ENCODE measurements at places on chromosomes 2 and 18. TPM values are rescaled to one million over a fixed set of nuclear protein-coding genes. Genes with fewer than 3 reads are reported as not detected.

DNA sequence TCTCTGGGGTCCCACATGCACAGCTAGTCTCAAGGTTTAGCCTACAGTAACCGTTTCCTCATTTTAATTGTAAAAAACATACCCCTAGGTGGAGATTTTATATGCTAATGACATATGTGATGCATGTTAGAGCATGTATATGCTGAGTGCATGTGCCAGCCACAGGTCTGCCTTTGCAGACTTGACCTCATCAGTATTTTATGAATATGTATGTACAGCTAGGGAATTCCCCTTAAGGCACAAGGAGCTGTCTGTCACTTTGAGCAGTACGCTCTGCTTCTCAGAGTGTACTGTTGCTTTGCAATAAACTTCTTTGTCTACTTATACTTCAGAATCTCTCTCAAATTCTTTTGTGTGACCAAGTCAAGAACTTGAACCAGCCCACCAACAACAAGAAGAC lies 131.2 kb upstream of the ERBB4 start:
- DNase-seq, result no peak

Gene ERICH2
- total RNA-seq, result not detected

GRCh38 chr2:14756981-14757657 lies 124.6 kb downstream of the LRATD1 start:
- no peak for DNase-seq

- DNase-seq, result no peak
These were observed 184.0 kb downstream of the KCNE4 start for GRCh38 chr2:223235986-223236385.

GRCh38 chr18:63339920-63340484 lies 20.4 kb upstream of the BCL2 start:
- DNase-seq, result peak; percentile 45

- no peak for DNase-seq
These were observed 274.7 kb downstream of the ZNF521 start for GRCh38 chr18:25077038-25077943.

Gene SULT1C4
- total RNA-seq, result not detected

Gene BCL11A
- 167 TPM for total RNA-seq

- no peak for DNase-seq
These were observed 25.7 kb upstream of the ID2 start for GRCh38 chr2:8656160-8656641.

Gene AQP12A
- not detected for total RNA-seq

- no peak for DNase-seq
These were observed 129.3 kb upstream of the CCDC68 start for GRCh38 chr18:55088561-55088960.

- no peak for DNase-seq
These were observed 31.7 kb upstream of the GPR17 start for GRCh38 chr2:127614246-127614645.

GRCh38 chr2:135949451-135950234 lies 35.8 kb downstream of the DARS1 start:
- DNase-seq, result no peak

DNA sequence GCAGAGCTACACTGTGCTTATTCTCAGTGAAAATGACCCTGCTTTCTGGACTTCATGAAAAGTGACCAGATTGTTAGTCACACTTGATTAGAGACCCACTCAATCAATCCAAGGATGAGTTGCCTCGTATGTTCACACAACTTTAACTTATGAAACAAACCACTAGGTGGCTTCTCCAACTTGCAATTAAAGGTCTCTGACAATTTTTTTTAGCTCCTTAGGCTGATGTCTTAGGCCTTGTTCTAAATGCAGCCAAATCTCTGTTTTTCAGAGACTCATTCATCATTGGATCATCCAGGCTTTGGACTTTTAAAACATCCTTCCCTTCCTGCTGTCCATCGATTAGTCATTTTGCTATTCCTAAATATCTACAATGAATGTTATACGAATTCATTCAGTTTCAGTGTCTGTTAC lies 63.4 kb downstream of the MREG start:
- DNase-seq, result peak; percentile 57

DNA sequence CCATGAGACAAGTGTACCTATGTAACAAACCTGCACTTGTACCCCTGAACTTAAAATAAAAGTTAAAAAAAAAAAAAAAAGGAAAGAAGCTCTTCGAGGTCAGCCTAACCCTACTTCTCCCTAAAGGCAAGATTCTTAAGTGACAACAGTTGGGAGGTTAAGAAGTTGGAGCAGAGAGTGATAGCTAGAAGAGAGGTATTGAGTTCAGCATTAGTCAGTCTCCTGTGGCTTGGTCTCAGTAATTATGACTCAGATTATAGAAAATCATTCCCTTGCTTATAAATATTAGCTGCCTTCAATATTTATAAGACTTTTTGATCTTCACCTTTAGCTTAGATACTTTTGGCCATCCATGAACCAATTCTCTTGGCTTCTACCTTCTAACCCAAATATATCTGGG lies 926.8 kb upstream of the SLC39A10 start:
- DNase-seq, result no peak

- peak; percentile 57 for DNase-seq
These were observed 90.4 kb downstream of the TMEM247 start for GRCh38 chr2:46569766-46570165.

DNA sequence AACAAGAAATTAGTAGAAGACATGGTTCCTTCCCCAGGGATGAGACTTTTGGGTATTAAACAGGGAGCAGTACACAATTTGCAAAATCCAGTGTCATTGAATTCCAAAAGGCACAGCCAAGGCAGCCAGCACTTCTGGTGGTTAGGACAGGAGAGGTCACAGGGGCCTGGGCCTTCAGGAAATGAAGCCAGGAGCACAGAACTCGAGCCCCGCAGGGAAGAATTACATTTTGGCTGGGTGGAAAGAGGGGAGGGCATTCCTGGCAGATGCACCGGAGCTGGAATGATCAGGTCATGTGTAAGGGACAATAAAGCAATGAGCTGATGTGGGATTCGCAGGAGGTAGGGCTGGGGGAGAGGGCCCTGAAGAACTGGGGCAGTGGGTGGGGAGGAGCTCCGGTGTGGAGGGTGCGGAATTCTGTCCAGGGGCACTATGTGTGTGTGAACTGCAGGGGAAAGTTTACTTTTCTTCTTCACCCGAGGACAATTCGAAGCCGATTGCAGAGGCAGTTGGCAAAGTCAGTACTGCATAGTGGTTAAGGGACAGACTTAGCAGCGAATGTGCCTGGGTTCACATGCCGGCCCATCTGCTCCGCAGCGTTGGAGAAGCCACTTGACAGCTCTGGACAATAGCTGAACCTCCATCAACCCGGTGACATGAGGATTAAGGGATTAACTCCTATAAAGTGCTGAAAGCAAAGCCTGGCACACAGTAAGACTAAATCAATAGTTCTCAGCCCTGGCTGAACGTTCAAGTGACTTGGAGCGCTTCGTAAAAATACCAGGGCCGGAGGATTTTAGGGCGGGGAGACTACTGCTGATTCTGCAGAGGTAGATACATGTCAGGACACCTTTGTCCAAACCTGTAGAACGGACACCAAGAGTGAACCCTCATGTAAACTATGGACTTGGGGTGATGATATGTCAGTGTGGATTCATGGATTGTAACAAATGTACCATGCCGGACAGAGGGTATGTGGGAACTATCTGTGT lies 36.4 kb downstream of the ALPK2 start:
- DNase-seq, result no peak

DNA sequence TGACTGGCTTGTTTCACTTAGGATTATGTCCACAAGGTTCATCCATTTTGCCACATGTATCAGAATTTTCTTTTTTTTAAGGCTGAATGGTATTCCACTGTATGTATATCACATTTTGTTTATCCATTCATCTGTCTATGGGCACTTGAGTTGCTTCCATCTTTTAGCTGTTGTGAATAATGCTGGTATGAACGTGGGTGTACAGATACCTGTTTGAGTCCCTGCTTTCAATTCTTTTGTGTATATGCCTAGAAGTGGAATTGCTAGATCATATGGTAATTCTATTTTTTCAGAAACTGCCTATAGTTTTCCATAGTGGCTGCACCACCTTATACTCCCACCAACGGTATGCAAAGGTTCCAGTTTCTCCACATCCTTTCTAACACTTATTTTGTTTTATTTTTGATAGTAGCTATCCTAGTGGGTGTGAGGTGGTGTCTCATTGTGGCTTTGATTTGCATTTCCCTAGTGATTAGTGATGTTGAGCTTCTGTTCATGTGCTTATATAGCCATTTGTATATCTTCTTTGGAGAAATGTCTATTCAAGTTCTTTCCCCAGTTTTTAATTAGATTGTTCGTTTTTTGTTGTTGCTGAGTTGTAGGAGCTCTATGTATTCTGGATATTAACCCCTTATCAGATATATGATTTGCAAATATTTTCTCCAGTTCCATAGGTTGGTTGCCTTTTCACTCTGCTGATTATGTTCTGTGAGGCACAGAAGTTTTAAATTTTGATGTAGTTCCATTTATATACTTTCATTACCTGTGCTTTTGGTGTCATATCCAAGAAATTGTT lies 40.7 kb downstream of the TTC39C start:
- no peak for DNase-seq

DNA sequence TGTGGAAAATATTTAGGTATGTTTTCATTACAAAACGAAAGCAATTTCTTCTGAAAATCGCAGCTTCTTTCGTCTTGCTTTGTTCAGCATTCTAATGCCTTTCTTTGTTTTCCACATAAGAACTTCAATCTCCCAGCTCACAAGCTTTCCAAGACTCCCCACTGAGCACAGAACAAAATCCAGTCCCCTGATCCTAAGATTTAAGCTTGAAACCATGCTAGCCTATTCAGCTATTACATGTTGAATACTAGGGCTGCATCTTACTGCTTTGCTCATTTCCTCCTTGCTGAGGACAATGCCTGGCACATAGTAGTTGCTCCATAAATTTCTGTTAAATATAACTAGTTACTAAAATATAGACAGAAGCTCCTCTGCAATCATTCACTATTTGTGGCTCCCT lies 160.6 kb downstream of the GALNT3 start:
- no peak for DNase-seq

DNA sequence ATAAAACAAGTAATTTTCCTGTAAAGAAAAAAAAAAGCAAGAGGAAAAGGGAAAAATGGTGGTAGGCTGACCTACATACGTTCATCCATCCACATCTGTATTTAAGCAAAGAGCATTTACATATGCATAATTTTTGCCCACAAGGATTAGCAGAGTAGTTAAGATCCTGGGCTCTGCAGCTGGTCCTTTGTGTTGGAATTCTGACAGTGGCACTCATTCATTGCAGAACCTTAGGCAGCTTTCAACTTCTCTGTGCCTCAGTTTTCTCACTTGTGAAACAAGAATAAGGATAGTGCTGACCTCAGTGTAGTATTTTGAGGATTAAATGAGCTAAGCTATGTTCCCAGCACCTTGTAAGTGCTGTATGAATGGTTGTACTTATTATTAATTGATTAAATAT lies 211.3 kb downstream of the ARL4C start:
- DNase-seq, result no peak

DNA sequence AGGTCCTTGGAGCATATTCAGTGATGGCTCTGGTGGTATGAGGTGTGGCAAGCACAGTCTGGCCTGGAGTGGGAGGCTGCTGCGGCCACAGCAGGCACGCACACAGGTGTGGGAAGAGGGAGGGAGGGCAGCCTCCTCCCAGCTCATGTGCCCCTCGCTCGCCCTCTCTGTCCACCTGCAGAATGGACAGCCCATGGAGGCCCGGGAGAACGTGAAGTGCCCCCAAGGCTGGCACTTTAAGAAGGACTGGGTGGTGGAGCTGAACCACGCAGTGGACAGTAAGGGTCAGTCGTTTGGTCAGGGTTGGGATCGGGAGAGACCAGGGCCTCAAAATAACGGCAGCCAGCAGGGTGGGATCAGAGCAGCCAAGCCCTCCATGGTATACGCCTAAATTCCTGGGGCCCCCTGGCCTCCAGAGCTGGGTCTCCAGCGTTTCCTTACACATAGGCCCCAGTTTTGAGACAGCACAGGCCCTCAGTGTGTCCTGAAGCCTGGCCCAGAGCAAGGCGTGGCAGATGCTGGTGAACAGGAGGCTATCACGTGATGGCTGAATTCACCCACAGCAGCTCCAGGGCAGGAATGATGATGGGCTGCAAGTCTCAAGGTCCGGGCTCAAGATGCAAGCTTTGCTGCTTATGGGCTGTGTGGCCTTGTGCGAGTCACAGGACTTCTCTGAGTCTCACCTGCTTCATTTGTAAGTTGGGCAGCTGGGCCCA lies 47.9 kb downstream of the FER1L5 start:
- DNase-seq, result no peak

- no peak for DNase-seq
These were observed 184.1 kb downstream of the CDH7 start for GRCh38 chr18:65934874-65935273.

Gene GPR39
- total RNA-seq, result not detected

GRCh38 chr18:6406910-6407470 lies 7.7 kb downstream of the L3MBTL4 start:
- no peak for DNase-seq

- DNase-seq, result peak; percentile 81
These were observed 57.5 kb downstream of the AP1S3 start for GRCh38 chr2:223779877-223780276.

- no peak for DNase-seq
These were observed 128.7 kb downstream of the EIPR1 start for GRCh38 chr2:3248754-3249475.

DNA sequence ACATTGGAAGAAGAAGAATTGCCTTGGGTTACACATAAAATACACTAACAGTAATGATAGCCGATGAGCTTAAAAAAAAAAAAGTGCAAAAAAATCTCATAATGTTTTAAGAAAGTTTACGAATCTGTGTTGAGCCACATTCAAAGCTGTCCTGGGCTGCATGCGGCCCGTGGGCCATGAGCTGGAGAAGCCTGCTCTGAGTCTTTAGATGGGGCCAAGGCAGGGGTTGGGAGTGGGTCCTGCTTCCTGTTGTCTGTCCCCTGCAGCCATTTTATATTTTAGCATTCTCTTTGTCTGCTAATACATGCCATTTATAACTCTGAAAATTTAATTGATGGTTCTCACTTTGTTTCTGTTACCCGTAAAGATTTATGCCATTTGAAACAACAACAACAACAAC lies 93.2 kb downstream of the EPC2 start:
- no peak for DNase-seq

GRCh38 chr2:10650761-10651160 lies 39.0 kb downstream of the NOL10 start:
- DNase-seq, result no peak

Gene NOL4
- total RNA-seq, result 0.27 TPM

Gene SPDYA
- 1.7 TPM for total RNA-seq

Measured in OCI-LY7 (cell line).